ENCODE measurements at places on chromosomes 12 and 14.

- DNase-seq: no peak
Observed at GRCh38 chr12:109999983-110000505, 814 bp downstream of the ANKRD13A start.

GRCh38 chr12:44428825-44429224 is 447.3 kb downstream of the NELL2 start:
- DNase-seq: no peak

GRCh38 chr12:122722387-122722786 is 5.8 kb upstream of the HCAR3 start:
- no peak for DNase-seq

DNA sequence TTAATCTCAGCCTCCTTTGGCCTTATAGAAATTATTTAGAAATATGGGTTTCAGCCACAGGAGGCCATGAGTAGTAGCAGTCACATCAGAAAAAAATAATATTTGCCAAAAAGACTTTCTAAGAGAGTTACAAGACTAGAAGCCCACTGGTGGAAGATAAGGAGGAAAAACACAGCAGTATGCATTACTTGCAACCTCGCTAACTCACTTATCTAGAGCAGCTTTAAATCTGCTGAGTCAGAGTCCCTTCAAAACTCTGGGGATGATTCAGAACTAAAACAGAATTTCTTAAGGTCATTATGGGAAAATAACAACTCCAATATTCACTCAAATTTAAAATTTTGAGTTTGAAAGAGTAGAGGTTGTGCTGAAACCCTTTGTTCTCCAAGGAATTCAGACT is 6.2 kb downstream of the OR4K17 start:
- no peak for DNase-seq

DNA sequence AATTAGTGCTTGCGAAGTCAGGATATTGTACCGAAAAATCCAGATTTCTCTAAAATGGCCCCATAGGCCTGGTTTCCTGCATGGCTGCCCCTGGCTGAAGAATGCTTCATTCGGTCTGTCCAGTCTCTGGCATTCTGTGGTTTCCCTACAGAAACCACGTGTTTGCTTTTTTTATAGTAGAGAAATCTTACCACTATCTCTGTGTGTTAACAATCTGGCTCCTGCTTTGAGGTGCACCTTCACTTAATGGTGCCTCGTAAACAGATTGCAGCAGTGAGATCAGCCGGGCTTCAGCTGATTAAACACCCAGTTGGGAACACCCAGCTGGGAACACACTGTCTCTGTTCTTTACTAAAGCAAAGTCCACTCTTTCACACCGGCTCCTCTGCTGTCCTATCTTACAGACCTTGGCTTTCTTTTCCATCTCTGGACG is 6.7 kb upstream of the DNAAF2 start:
- DNase-seq: no peak

DNA sequence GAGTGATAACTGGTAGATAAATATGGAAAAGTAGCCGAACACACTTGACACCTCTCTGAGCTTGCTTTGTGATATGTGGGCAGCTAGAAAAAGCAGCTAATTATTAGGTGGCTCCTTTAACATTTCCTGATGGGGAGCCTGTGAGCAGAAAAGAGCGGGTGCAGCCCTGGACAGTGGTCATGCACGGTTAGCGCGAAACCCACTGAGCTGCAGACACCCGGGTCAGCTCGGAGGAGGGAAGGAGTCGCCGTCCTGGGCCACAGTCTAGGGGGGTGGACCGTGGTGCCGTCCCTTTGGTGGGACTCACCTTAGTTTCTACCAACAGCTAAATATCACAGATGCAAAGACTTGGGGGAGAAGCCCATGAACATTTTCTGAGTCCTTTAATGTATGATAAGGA is 6.6 kb downstream of the COA8 start:
- DNase-seq: no peak

DNA sequence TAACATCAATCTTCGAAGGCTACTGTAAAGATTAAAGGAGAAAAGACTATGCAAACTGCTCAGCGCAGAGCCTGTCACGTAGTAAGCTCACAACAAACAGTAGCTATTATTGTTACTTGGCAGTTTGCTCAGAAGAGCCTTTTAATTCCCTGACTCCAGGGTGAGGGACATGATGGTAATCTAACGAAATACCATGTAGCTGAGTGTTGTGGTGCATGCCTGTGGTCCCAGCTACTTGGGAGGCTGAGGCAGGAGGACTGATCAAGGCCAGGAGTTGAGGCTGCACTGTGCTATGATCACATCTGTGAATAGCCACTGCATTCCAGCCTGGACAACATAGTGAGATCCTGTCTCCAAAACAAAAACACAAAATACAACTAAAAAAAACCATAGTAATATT is 22.8 kb downstream of the HEBP1 start:
- DNase-seq: no peak
